AG04450 (cell line): ENCODE measurements at places on chromosomes 4 and X.

GRCh38 chr4:189771696-189772361 is 168.8 kb upstream of the FRG1 start:
- no peak for DNase-seq

DNA sequence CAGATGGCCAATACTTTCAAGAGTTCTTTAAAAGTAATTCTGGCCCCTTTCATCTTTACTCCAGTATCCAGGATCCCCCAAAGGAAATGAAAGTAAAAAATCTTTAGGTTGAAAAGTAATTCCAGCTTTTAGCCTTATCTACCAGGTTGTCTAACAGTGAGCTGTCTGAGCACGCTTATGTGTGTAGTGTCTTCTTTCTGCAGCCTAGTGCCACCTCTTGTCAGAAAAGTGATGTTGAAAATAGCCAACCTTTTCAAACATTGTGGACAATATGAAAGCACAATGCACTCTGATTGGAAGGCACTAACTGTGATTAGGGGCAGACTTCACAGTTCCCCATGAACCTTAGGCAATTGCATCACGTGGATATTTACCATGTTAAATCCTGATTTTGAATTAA is 92.1 kb downstream of the RELL1 start:
- DNase-seq: no peak

DNA sequence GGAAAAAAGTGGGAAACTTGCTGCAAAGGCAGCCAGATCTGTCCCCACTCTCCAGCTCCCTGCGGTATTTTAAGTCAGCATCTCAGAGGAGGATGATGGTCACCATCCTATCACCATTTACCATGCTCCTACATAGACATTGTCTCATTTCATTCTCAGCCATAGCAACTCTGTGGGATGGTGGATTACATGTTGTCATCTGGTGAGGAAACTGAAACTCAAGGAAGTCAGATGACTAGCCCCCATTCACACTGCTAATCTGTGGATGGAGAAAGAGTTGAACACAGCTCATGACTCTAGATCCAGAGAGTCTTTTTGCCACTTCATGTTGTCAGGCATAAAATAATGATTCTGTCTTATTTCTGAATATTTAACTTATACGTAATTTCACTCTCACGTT is 323.5 kb downstream of the PTTG2 start:
- DNase-seq: no peak

GRCh38 chr4:100929758-100930157 is 411.9 kb upstream of the EMCN start:
- DNase-seq: no peak

- no peak for DNase-seq
Observed at GRCh38 chr4:93710101-93710846, 118.3 kb upstream of the ATOH1 start.

DNA sequence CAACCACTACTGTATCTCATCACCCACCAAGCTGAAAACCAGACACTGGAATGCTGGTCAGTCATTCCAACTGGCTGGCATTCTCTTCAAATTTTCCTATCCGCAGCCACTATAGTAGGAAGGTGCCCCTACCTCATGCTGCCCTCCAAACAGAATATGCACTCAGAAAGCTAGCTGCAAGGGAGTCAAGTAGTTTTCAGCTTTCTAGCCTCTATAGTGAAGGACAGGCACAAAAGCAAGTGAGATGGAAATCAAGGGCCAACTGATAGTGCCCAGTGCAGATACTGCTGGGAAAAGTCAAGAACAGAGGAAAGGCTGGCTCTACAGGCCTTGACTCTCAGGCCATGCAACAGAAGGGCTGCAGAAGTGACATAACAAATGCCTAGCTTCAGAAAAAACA is 47.2 kb downstream of the BCOR start:
- no peak for DNase-seq

- DNase-seq: no peak
Observed at GRCh38 chrX:129808158-129808828, 28.5 kb downstream of the SASH3 start.

- no peak for DNase-seq
Observed at GRCh38 chr4:3644849-3645627, 112.8 kb upstream of the LRPAP1 start.

- no peak for DNase-seq
Observed at GRCh38 chr4:24978291-24979075, 52.3 kb downstream of the LGI2 start.

DNA sequence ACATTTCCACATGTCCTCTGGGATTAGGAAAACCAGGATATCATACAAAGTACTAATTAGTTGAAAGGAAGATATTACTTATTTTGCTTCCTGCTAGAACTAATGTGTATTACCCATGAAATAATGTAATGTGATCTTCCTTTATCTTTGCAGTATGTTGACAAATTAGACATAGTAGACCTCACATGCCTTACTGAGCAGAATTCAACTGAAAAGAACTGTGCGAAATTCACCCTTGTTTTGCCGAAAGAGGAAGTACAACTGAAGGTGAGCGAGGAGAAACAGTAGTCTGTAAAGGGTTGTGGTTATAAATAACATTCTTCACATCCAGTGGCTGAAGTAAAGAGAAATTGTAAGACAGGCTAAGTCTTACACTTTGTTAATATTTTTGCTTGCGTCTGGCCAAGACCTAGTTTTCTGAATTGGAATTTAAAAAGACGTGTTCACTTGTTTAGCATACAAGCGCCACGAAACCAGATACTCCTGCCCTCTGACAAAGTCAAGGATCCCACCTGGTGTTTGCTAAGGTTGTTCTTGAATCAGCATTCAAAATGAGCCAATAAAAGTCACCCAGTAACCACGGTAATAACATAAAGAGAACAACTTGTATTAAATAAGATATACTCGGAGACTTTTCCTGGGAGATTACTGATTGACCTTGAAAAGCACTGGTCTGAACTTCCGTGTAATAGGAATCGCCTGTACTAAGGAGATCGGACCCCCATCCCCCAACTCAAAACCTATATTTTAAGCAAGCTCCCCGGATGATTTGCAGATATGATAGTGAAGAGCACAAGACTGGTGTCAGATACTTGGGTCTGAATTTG is 16.9 kb downstream of the STAP1 start:
- no peak for DNase-seq

DNA sequence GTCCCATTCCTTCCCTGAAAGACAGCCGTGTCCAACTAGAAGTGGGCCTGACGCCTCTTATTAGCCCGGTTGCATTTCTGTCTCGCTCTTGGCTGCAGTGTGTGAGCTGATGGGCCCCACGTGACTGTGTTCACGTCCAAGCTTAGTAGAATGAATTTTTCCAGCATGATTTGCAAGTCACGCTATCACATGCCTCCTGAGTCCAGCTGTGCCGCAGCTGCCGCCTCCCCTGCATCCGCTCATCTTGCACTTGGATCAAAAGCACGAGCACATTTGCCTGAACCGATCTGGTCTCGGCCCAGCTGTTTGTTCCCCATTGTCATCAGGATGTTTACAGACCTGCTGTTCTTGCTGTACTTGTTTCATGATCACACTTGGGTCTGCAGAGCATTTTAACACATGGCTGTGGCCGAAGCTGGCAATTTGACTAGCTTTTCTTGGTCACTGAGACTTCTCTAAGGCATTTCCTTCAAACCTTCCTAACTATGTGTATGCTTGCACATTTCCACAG is 126.5 kb downstream of the KIT start:
- peak; percentile 43 for DNase-seq

DNA sequence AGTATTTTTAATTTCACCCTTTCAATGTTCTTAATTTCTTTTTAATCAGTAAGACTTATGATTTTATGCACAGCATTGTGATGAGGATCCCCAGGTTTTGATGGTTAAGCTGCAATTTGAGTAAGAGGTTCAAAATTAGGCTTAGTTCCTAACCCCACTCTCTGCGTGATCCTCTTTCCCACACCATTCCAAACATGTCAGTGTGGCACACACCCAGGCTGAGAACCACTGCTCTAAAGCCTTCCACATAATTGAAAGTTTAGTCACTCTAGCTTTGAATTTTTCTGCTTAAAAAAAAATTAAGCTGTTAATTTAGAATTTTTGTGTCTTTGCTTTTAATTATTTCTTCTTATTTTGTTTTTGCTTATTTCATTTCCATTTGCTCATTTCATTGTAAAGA is 68.8 kb upstream of the SLC7A11 start:
- DNase-seq: no peak

DNA sequence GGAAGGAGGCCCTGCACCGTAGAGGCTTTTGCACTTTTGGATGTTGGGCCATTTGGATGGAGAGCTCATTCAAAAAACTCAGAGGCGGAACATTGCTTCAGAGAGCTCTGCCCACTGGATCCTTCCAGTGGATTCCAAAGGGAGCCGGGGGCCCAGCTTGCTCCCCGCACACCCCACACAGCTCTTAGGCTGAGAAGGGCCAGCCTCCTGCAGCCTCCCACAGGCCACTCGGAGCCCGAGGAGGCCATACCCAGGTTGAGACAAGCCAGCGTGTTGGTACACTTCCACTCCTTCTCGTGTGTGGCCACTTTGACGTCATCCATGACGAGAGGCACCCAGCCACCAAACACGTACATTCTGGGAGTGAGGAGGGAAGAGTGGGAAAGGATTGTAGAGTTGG is 10.3 kb downstream of the HCFC1 start:
- DNase-seq: no peak

DNA sequence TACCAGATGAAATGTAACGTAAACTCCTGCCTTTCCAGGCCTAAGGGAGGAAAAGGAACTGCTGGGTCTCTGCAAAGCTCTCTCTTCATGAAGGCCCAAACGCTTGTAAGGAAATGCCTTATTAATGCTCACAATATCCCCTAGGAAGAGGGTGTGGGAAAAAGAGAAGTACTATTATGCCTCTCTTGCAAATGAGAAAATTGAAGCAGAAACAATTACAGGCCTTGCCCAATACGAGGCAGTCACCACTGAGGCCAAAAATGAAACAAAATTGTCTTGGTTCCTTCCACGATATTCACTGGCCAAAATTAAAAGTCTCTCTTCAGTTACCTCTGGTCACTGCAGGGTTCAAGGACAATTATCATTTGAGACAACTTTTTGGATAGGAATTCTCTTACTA is 3.2 kb downstream of the SCARB2 start:
- DNase-seq: no peak

GRCh38 chr4:86569103-86569870 is 24.8 kb upstream of the PTPN13 start:
- DNase-seq: no peak

DNA sequence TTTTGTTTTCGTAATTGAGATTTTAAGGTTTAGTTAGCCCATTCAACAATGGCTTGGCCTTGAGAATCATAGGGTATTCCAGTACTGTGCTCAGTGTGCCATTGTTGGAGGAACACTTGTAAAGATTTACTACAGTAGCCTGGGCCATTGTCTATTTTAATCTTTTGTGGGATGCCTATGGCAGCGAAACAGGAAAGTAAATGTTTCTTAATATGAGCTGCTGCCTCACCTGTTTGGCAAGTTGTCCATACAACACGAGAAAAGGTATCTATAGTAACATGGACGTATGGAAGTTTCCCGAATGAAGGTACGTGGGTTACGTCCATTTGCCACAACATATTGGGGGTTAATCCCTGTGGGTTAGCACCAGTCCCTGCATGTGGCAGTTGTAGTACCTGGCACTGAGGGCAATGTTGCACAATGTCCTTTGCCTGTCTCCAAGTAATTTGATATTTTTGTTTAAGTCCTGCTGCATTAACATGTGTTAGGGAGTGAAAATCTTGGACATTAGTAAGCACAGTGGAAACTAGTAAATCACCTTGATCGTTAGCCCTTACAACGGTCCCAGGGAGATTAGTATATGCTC is 38.6 kb upstream of the AADAT start:
- DNase-seq: no peak

DNA sequence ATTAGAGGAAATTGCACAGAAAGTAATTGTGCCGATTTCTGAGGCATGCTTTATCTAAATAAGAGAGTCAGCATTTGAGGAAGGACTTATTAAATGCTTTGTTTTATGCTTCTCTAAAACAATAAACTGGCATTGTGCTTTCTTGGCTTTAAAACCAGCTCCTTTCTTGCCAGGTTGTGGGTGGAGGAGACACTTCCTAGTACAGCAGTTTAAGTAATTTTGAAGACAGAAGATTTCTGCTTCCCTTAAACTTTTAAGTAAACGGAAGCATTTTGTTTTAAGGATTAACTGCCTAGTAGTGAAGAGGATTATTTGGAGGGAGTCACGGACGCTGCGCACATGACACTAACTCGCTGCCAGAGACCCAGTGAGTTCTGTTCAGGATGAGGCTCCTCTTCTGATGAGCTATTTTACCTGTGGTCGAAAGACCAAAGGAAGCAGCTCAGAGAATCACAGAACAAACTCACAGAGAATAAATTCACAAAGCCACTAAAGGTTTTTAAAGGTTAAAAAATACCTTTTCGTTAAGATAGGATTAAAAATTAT is 169.5 kb downstream of the TLL1 start:
- no peak for DNase-seq
